Natural killer cell treated with Interleukin-12 subunit alpha and Interleukin-12 subunit beta and Interleukin-15 and Interleukin-18, amount 100 ng/mL, for 72 hours (primary cell): ENCODE measurements at places on chromosomes 1 and 21. TPM values are rescaled to one million over a fixed set of nuclear protein-coding genes. Genes with fewer than 3 reads are reported as not detected.

The RSPO1 gene
- not detected for total RNA-seq

The FLVCR1 gene
- total RNA-seq: 15.6 TPM

The MFAP2 gene
- total RNA-seq: not detected

The DNAH14 gene
- 1.7 TPM for total RNA-seq

The KRTAP19-3 gene
- not detected for total RNA-seq

The DNAJC6 gene
- 10.0 TPM for total RNA-seq

The KCNE2 gene
- total RNA-seq: not detected

The C8A gene
- total RNA-seq: not detected

The NUAK2 gene
- total RNA-seq: 2.5 TPM

The CCDC27 gene
- total RNA-seq: not detected

The CCDC185 gene
- not detected for total RNA-seq

The KCNN3 gene
- total RNA-seq: not detected

The VWA1 gene
- total RNA-seq: 1.3 TPM

The CYP4Z1 gene
- total RNA-seq: not detected

The TDRKH gene
- total RNA-seq: 14.0 TPM

DNA sequence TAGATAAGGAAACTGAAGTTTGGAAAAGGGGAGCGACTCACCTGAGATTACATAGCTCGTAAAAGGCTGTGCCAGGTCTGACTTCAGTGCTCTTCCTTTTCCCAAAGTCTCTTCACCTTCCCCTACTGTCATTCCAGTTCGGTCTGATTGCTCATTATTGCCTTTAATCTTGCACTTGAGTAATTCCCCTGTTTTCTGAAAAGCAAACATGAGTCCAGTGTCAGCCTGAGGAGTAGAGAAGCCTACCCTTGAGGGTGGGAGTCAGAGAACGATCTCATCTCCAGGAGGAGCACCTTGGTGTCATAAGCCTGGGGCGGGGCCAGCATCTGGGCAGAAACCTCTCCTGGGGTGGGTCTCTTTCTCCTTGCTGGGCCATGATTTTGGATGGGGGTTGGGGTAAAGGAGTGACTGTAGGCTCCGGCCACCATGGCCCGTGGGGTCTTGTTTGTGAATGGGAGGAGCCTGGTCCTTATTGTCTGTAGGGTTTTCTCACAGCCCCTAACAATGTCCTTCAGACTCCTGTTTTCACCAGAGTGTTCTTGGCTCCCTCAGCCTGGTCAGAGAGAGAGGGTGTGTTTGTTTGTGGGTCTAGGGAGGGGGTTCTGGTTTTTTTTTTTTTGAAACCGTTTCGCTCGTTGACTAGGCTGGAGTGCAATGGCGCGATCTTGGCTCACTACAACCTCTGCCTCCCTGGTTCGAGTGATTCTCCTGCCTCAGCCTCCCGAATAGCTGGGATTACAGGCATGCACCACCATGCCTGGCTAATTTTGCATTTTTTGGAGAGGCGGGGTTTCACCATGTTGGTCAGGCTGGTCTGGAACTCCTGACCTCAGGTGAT, 6.0 kb downstream of the VANGL2 start:
- no peak for DNase-seq

- DNase-seq: no peak
Measured at GRCh38 chr1:159197561-159198557, 6.8 kb upstream of the ACKR1 start.

DNA sequence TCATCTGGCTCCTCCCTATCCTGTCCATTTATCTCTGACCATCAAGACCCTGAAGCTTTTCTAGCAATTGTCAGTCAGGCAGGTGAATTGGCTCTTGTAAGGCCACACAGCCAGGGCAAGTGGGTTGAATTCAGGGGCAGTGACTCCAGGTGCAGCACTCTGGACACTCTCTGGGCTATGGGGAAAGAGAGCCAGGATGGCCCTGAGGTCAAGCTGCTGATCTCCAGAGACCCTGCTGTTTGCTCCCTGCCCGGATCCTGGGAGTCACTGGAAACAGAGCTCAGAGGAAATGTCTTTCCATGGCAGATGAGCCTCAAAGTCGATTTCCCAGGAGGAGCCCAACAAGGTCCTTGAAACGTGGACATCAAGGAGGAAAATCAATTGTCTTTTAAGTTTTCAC, 184.4 kb downstream of the C1orf94 start:
- DNase-seq: no peak

GRCh38 chr1:85976516-85977205, 179.9 kb downstream of the COL24A1 start:
- no peak for DNase-seq

- no peak for DNase-seq
Measured at GRCh38 chr1:6163973-6164617, 16.0 kb downstream of the CHD5 start.

- no peak for DNase-seq
Measured at GRCh38 chr1:98796049-98796448, 134.5 kb downstream of the SNX7 start.

DNA sequence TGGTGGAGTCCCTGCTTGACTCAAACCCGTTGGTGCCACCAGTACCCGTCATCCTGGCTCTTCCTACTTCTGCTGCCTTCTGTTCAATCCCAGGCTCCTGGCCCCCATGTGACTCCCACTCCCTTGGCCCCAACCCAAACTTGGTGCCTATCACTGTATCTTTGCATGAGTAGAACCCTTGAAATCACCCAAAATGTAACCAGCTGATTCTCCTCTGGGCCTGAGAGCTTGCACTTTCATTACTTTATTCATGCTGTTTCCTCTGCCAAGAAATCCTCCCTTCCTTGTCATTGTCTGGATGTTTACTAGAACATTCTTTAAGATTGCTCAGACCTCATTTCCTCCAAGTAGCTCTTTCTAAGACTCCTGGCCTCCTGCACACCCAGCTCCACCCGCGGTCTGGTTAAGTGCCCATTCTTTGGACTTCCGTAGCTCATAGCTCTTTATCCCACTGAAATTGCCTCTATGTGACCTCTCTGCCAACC, 15.7 kb downstream of the PTAFR start:
- no peak for DNase-seq

DNA sequence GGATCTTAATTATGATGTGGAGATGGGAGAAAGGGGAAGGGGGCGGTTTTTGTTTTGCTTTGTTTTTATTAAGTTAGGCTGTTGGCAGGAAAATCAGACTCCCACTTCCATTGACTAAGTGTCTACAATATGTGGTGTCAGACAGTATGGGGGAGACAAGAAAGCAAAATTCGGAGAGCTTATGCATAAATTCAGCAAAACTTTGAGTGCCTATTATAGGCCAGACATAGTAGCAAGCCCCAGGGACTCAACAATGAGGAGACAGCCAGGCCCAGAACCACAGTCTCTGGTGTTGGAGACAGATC, 835 bp upstream of the TSPAN2 start:
- DNase-seq: no peak

GRCh38 chr1:211687462-211688215, 12.2 kb upstream of the NEK2 start:
- DNase-seq: no peak

DNA sequence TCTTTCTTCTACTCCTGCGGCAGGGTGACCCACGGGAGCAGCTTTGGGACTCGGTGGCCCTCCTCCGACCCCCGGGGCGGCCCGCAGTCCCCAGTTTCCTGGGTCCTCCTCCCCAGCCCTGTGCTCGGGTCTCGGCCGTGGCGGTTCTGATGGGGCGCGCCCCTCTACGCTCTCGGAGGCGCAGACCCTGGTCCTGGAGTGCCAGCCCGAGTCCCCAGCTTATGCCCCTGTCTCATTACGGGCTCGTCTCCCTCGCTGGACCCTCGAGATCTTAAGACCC, 430 bp downstream of the BTG2 start:
- no peak for DNase-seq

DNA sequence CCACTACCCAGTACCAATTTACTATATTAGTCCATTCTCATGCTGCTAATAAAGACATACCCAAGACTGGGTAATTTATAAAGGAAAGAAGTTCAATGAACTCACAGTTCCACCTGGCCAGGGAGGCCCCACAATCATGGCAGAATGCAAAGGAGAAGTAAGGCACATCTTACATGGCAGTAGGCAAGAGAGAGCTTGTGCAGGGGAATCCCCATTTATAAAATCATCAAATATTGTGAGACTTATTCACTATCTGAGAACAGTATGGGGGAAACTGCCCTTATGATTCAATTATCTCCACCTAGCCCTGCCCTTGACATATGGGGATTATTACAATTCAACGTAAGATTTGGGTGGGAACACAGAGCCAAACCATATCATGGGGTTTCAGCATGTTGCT, 6.4 kb downstream of the CD58 start:
- DNase-seq: no peak

DNA sequence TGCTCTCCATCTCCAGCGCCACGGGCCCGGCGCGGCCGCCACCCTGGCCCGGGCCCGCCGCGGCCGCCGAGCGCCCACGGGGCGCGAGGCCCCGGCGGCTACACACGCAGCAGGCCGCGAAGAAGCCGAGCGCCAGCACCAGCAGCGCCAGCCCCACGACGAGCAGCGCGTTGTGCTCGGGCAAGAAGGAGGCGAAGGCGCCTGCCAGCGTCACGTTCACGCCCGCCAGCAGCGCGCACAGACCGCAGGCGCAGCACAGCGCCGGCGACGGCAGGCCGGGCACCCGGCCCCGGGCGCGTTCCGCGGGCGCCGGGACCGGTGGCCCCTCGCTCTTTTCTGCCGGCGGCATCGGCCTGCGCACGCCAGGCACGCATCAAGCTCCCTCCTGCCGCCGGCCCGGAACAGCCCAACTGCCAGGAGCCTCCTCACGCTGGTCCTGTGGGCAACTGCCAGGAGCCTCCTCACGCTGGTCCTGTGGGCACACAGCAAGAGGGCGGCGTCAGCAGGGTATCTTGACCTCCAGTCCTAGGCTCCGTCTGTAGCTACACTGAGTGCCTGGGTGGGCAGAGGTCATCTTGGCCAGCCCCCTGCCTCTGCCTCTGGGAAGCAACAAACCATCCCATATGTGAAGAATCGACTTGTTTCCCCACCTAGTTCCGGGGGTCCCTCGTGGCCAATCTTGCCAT, 18.1 kb downstream of the KNCN start:
- no peak for DNase-seq

DNA sequence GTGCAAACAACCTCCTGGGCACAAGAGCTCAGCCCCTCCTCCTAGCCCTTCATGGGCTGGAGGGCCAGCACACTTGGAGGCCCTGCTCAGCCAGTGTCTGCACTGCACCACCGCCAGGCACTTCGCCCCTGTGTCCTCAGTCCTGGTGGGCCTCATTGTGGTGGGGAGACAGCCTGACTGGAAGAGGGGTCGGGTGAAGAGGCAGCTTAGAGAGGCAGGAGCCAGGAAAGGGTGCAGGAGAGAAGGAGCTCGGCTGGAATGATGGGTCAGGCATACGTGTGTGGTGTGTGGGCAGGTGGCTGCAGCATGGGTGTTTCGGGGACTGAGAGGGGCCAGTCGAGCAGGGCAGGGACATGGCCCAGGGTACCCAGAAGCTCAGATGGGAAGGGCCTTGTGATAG, 4.1 kb downstream of the WNT3A start:
- DNase-seq: peak; percentile 55

GRCh38 chr1:102853136-102853535, 255.2 kb downstream of the COL11A1 start:
- DNase-seq: no peak

DNA sequence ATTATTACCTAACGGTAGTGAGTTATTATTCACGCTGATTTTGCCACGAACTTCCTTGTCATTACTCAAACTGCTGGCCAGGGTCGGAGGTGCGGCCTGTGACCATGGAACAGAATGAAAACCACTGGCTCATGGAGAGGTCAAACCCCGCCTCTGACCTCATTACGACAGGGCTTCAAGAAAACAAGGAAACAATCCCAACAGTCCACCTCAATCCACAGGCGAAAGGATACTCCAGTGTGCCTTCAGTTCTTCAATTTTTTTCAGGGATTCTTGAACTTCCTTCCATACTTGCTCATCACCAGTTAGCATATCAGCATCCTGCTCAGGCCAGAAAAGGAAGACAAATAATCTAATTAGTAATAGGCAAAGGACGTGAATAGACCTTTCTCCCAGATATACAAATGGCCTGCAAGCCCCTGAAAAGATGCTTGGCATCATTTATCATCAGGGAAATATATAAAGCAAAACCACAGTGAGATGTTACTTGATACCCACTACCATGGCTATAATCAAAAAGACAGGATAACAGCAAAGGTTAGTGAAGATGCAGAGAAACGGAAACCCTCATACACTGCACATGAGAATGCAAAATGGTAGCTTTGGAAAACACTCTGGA, 643.4 kb downstream of the SMYD3 start:
- no peak for DNase-seq

DNA sequence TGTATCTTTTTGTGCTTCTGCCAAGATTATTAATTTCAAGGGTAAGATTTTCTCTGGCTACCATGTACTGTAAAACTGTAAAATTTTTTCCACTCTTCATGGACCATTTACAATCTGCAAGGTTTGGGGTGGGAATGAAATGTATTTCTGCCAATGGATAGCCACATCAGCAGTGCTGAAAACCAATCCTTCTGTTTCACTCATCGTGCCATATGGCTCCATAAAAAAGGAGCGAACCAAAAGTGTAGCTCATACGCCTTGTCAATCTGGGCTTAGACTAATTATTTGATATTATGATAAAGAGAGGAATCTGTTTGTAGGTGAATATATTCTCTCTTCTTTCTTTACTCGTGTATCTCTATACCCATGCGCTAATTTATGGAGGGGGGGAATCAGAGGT, 3.0 kb upstream of the SLC44A5 start:
- DNase-seq: no peak

GRCh38 chr1:102241431-102242338, 245.0 kb upstream of the OLFM3 start:
- DNase-seq: no peak

DNA sequence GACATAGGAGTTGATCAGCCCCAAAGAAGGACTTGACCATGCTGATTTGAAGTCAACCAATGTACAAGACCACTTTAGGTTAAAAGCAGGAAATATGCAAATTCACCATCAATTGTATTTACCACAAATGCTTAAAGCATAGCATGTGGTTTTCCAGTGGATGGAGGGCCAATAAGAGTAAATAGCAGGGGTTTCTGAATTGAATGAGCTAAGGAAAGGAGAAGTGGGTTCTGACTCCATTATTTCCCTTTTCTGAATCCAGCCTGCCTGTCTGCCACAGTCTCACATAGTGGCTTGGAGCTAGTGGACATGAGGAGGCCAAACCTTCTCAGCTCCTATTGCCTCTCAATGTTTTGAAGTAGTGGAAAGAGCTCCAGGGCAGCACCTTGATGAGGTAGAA, 7.2 kb upstream of the TNFSF18 start:
- DNase-seq: no peak

DNA sequence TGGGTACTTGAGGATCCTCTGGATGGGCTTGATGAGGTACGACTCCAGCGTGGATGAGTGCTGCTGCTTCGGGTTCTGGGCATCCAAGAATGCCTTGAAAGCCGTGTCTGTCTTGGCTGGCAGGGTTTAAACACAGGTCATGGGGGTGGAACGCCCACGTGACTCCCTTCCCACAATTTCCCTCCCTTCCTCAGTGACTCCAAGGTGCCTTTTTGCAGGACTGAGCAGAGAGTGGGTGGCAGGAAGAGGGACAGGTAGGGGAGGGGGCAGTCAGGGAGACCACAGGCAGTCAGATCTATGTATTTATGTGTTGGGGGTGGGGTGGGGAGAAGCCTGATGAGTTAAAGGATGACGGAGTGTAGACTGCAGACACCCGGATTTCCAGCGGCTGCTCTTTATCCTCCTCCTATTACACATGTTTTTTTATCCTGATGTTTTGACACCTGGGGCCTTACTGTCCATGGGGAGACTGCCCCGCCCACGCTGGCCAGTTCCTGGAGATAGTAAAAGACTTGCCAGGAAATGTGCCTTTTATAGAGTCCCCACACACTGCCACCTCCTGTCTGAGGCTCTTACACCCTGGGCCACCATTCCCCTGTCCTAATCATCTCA, 103.2 kb upstream of the KRTAP19-8 start:
- no peak for DNase-seq

- peak; percentile 84 for DNase-seq
Measured at GRCh38 chr1:154463512-154463990, 38.5 kb upstream of the TDRD10 start.
